ENCODE measurements at places on chromosomes 4 and X.
A peak's percentile ranks its signal among the peaks of the same experiment; 100 is the strongest.

- no peak for DNase-seq
Observed at GRCh38 chr4:149008415-149009025, 566.3 kb upstream of the NR3C2 start.

DNA sequence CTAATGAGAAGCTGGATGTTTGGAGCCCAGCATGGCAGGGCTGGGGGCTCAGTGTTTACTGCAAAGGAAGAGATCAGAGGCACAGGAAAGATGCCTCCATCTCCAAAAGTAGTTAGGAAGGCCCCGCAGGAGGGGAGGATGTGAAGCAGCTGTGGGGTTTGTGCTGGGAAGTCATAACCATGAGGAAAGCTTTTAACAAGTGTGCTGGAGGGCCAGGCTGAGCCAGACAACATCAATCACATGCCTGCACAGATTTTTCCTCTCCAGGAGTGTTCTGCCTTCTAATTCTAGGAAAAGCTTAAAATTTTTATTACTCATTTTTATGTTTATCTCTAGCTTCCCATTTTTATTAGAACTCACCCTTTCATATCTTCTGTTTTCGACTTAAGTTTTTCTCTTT is 65.4 kb downstream of the GPR82 start:
- peak; percentile 22 for DNase-seq

DNA sequence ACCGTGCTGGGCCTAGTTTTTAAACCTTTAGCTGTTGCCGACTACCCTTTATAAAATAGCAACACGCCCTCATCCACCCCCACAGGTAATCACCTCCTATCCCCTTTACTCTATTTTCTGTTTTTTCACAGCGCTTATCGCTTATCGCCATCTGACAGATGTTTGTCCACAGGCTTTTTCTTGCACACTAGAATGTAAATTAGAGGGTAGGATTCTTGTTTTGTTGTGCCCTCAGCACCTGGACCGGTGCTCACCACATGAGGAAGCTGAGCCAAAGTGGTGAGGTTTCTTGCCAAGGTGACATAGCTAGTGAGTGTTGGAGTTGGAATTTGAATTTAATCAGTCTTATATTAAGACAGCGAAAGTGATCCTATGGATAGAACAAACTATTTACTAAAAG is 2.9 kb upstream of the RBBP7 start:
- DNase-seq: no peak

- no peak for DNase-seq
Observed at GRCh38 chr4:86013621-86014020, 346.2 kb downstream of the MAPK10 start.

DNA sequence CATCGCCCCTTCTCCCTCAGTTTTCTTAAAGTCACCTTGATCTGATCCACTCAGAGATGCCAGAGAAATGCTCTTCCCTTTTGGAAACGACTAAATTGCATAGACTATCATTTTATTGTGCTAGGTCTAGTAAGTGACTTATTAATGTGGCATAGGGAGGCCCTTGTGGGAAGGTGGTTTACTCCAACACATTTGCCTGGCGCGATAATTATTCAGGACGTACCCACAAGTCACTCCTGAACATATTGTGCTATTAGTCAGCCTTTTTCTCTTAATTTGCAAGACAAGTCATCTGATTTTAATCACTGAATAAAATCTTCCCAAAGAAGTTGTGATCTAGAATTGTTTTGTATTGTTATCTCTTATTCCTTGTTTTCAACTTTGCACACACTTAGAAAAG is 7.6 kb downstream of the ENPEP start:
- no peak for DNase-seq

GRCh38 chrX:18558799-18559198 is 113.1 kb downstream of the RS1 start:
- no peak for DNase-seq

GRCh38 chr4:24237709-24238108 is 346.6 kb downstream of the DHX15 start:
- no peak for DNase-seq

DNA sequence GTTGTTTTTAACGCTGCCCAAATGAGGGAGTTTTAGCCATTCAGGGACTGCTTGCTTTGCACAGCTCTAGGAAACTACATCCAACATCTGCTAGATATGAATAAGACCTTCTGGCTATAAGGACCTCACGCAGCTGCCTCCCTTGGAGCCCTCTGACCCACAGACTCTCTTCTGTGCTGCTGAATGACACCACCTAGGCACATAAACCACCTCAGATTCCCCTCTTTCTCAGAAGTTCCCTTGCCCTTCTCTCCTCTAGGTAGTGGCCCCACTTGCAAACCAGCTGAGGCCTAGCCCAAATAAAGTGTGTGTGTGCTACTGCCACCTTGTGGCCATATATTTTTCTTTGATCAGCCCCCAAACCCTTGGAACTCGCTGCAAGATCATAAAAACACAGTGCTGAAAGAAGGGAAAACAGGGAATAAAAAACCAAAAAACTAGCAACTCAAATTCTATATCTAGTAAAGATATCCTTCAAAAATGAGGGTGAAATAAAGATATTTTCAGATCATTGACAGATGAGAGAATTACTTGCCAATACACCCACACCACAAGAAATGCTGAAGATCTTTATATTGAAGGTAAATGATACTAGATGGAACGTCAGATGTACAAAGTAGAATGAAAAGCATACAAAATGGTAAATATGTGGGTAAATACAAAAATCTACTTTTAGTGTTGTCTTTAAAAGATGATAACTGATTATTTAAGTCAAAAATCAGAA is 265.9 kb downstream of the ADAMTS3 start:
- DNase-seq: no peak

GRCh38 chr4:10095296-10095991 is 21.2 kb downstream of the WDR1 start:
- no peak for DNase-seq

GRCh38 chr4:54526560-54526959 is 131.2 kb upstream of the KIT start:
- DNase-seq: no peak

- DNase-seq: no peak
Observed at GRCh38 chr4:15327311-15328298, 100.2 kb upstream of the C1QTNF7 start.

DNA sequence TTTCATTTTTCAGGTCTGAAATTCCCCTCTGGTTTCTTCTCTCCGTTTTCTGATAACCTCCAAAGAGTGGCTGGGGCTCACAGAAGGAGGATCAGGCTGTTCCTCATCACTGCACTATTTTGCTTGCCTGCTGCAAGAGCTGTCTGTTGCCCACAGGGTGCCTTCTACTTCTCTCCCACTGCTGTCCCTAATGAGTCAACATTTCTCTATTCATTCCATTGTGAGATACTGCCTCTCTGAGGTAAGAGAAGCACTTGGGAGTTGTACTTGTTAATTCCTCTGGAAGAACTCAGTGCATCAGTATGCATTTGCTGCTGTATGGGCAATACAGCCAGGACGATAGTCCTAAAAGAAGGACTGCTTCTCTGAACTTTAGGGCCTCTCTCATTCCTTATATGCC is 34.8 kb downstream of the CT47B1 start:
- DNase-seq: no peak

GRCh38 chr4:65223601-65224000 is 446.7 kb downstream of the EPHA5 start:
- no peak for DNase-seq

DNA sequence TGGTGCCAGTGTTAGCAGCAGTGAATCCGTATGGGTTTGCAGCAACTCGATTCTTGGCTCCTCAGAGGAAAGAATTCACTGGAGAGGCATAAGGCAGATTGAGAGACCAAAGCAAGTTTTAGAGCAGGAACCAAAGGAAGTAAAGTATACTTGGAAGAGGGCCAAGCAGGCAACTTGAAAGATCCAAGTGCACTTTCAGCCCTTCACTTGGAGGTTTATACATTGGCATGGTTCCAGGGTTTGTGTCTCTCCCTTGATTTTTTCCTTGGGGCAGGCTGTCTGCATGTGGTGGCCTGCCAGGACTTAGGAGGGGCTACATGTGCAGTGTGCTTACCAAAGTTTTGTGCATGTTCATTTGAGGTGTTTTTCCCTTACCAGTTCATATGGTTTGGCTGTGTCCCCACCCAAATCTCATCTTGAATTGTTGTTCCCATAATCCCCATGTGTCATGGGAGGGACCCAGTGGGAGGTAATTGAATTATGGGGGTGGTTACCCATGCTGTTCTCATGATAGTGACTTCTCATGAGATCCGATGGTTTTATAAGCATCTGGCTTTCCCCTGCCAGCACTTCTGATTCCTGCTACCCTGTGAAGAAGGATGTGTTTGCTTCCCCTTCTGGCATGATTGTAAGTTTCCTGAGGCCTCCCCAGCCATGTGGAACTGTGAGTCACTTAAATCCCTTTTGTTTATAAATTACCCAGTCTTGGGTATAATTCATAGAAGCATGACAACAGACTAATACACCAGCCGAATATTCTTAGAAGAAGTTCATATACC is 86.2 kb upstream of the TSPAN5 start:
- no peak for DNase-seq

GRCh38 chrX:136030303-136031191 is 45.3 kb downstream of the SLC9A6 start:
- peak; percentile 72 for DNase-seq

- DNase-seq: no peak
Observed at GRCh38 chr4:10639100-10639499, 45.5 kb downstream of the CLNK start.

GRCh38 chrX:19030805-19031204 is 46.9 kb upstream of the PHKA2 start:
- no peak for DNase-seq

DNA sequence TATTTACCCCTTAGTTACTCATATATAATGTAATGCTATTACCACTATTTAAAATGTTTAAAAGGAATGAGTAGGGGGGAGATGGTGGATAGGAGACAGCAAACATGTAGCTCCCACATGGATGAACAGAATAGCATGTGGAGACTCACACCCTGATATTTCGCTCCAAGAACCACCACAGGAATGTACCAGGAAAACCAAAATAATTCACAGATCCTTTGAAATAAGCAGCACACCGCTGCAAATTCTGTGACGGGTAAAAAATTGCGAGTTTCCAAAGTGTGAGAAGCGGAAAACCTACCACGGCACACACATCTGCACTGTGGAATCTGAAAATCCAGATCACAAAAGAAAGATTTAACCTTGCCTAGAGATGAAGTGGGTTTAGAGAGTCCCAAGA is 428.2 kb downstream of the TLL1 start:
- DNase-seq: no peak

DNA sequence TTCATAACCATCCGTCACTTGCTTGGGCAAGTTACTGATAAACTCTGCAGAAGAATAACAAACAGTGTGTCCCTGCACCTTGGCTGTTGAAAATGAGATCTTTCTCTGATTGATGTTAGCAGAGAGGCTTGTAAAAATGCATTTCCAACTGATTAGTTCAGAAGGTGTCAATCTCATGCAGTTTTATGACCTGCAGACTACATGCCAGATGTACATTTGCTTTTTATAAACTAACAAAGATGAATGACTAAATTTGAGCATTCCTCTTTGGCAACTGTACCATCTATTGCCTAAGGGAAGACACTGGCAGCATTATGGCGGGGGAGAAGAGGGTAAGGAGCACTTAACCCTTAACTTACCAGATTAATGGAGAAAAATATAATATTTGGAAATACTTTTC is 192.8 kb downstream of the DCTD start:
- DNase-seq: no peak

DNA sequence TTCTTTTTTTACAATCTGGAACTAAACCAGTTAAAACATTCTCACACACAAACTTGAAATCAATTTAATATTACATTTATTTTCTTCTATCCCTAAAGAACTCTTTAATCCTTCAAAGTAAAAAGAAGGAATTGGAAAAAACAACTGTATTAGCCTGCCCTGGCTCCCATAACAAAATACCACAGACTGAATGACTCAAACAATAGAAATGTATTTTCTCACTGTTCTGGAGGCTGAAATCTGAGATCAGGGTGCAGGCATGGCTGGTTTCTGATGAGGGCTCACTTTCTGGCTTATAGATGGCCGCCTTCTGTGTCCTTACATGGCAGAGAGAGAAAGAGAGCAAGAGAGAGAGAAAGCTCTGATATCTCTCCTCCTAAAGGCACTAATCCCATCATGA is 149.4 kb downstream of the PDGFRA start:
- no peak for DNase-seq

- no peak for DNase-seq
Observed at GRCh38 chr4:37737466-37737865, 51.3 kb upstream of the RELL1 start.

GRCh38 chr4:67685532-67685859 is 15.5 kb downstream of the UBA6 start:
- DNase-seq: no peak

- no peak for DNase-seq
Observed at GRCh38 chr4:109406337-109406931, 27.2 kb upstream of the SEC24B start.

DNA sequence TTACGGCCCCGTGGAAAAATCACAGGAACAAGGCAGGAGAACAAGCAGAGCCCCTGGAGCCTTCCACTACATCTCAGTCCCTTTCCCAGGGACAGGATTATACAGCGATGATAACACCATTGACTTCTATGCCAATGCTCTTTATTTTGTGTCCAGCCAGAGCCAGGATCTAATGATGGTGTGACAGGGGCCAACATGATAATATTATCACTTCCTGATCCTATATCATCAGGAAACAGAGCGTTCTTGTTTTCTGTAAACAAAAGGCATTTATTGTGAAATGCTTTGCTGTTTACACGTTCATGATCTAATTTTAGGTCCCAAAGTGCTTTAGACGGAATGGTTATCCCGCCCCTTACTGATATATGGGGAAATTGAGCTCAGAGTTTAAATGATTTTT is 12.8 kb downstream of the TMPRSS11E start:
- DNase-seq: no peak

DNA sequence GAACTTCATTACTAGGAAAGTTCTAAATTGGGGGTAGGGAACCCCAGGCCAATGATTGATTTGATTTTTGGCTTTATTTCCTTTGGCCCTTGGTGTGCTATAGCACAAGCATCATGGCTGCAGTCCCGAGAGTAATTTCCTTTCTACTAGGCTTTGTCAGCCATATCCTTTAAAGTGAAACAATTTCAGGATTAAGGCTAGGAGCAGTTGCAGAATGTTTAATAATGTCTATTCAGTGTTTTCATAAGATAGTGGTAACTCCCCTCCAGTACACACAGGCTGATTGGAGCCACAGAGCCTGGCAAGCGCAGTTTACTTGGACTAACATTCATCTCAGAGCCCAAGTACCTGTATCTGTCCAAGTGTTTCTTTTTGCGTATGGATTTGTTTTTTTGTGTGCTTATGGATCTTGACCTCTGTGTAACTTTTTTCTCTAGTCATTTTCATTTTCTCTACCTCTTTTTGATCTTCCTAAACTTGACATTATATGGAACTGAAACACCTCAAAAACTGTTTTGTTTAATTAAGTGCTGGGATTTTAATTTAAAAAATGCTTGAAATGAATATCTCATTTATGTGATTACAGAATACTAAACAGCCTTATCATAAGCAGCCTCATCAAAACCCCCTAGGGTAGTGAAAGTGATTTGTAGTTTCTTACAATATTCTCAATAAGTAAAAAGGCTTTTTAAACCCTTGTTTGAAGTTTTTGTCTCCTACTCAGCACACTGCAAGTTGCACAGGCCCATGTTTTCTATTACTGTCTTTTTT is 7.5 kb downstream of the STIM2 start:
- no peak for DNase-seq
